ENCODE measurements at places on chromosomes 11 and 22.
A peak's percentile ranks its signal among the peaks of the same experiment; 100 is the strongest.

GRCh38 chr11:85787168-85787567 lies 23.8 kb downstream of the SYTL2 start:
- no peak for DNase-seq

DNA sequence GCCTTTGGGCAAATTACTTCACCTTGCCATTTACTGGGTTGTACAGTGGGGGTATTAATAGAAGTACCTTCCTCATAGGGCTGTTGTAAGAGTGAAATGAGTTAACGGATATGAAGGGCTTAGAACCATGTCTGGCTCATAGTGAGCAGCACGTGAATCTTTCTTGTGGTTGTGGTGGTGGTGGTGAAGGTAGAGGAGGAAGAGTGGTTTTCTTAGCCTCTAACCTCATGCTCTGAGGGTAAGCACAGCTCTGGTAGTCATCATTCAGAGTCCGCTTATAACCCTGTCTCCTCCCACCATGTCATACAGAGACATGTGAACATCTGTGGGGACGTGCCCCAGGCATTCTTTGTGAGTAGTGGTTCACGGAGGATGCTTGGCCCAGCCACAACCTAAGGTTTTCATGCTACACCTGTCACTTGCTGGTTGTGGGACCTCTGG lies 43.6 kb downstream of the TEAD1 start:
- no peak for DNase-seq

GRCh38 chr11:82959987-82960778 lies 58.6 kb downstream of the DDIAS start:
- no peak for DNase-seq

GRCh38 chr11:64726867-64727530 lies 4.0 kb upstream of the NRXN2 start:
- no peak for DNase-seq

DNA sequence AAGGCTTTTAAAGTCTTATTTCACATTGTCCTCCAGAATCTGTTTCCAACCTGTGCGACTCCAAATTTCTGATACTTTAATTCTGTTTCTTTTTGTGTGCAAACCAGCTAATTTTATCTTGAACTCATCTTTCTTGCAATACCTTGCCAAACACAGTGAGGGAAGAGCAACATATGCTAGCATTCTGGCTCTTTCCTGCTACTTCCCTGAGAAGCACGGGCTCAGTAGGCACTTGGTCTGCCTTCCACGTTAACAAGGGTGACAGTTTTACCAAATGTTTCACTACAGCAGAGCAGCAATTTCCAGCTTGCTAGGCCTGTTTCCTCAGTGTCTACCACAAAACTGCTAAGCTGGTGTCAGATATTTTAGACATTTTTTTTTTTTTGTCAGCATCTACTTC lies 405.8 kb downstream of the NTM start:
- DNase-seq: no peak

DNA sequence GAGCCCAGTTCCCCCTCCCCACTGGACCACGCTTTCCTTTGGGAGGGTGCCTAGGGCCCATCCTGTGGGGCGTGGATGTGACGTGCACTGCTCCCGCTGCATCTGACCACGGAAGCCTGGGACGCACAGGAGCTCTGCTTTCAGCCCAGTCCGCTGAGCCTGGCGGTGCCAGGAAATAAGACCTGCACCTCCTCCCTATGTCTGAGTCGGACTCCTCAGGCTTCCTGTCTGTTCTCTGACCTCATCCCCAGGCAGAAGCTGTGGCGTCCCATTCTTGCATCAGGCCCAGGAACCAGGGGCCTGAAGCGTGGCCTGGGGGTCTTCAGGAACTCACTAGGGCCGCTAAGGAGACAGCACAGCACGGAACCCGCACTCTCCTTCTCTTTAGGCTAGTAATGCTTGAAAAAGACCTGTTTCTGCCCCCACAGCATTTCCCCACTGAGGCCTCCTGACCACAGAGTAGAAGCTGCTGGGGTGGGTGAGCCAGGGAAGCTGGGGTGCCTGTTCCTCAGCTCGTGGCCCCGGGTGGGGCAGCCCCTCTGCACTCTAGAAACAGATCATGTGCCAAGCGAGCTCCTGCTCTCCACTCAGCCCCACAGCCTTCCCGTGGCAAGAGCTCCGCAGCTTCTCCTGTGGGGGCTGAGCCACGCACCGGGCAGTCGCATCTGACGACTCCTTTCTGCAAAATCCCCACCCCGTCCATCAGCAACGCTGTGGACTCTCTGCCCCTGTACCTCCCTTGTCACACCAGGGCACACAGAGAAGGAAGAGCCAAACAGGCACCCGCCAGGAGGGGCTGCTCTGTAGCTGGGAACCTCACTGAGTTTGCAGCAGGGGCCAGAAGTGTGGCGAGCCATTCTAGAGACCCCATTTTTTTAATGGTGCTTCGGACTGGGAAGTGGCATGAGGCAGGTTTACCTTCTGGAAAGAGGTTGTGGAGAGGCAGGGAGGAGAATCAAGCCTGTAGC lies 22.6 kb downstream of the MOV10L1 start:
- DNase-seq: no peak

GRCh38 chr11:45280449-45280848 lies 5.7 kb downstream of the SYT13 start:
- peak; percentile 59 for DNase-seq

- no peak for DNase-seq
Measured at GRCh38 chr11:128629516-128630106, 42.3 kb upstream of the ETS1 start.

- no peak for DNase-seq
Measured at GRCh38 chr11:112016765-112017376, 8.3 kb upstream of the DLAT start.

DNA sequence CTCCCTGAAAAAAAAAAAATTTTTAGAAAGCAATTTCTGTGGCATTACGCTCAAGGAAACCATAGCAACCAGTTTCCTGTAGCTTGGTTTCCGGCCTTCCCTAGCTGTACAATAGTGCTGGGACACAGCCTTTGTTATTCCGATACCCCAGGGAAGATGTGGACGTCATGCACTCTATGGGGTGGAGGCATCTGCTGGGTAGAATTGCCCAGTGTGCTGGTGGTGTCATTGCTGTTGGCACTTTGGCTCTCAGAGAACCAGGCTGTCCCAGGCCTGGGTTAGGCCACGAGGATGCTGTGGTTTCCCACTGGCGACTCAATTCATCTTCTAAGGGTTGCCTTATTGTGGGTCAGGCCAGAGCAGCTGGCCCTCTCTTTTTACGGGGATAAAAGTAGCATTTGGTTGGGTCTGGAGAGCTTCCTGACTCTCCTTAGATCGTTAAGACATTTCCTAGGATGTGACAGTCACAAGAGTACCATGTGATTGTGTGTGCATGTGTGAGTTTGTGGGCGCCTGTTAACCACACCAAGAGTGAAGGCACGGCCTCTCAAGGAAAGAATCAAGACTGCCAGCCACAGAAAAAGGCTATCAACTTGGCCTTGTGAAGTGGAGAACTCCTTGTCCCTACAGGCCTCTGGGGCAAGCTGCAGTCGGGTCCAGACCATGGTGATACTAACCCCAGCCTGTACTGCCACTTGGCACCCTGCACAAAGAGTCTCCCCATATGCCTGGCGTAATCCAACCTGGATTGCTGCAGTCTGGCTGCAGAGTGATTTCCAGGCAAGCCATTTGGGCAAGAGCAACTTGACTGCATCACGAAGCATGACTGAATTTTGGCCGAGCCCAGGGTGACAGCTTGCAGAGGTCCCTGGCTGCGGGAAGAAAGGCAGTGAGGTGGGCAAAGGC lies 35.9 kb upstream of the NAV2 start:
- no peak for DNase-seq

DNA sequence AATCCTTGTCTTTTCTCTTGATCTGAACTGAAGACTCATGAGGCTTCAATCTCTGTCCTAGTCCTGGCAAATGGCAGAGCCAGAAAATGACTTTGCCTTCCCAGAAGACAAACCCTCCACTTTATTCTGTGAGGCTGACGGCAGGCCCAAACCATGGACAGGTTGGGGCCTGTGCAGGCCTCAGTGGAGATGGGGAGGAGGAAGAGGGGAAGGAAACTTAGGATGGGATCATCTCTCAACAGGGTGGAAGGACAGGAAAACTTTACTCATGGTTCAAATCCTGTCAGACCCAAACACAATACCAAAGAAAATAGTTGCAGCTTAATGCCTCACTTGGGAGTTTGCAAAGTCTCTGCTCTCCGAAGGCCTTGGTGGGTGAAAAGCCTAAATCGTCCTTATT lies 9.8 kb downstream of the RPL27A start:
- DNase-seq: no peak

GRCh38 chr22:41479671-41480396 lies 10.9 kb downstream of the ACO2 start:
- DNase-seq: no peak

DNA sequence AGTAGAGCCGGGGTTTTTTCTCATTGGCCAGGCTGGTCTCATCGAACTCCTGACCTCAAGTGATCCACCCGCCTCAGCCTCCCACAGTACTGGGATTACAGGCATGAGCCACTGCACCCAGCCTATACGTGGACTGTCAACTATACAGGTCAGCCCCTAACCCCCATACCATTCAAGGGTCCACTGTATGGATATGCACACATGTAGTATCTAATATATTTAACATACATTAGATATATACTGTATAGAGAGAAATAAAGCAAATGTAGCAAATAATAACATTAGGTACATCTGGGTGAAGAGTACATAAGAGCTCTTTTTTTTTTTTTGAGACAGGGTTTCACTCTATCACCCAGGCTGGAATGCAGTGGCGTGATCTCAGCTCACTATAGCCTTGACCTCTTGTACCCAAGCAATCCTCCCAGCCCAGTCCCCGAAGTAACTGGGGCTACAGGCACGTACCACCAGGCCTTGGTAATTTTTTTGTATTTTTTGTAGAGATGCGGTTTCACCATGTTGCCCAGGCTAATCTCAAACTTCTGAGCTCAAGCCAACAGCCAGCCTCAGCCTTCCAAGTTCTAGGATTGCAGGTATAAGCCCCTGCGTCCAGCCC lies 1.5 kb upstream of the ATP5MGL start:
- no peak for DNase-seq

DNA sequence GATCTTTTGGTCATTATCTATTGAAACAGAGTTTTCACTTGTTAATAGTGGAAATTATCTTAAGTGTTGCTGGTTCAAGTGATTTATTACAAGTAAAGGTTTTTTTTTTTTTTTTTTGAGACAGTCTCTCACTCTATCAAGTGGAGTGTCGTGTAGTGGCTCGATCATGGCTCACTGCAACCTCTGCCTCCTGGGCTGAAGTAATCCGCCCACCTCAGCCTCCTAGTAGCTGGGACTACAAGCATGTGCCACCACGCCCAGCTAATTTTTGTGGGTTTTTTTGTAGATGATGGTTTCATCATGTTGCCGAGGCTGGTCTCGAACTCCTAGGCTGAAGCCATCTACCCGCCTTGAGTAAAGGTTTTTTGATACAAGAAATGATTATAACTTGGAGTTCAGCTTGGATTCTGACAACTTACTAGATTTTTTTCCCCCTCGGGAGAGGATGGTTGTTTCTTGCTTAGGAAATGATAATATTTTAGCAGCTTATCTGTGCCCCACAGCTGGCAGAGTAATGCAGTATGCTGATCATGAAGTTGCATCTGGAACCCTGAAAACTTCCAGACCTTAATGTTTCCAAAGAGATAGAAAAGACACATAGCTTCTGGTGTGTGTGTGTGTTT lies 68.9 kb downstream of the MTMR3 start:
- no peak for DNase-seq

- DNase-seq: no peak
Measured at GRCh38 chr11:26263769-26264168, 68.2 kb upstream of the ANO3 start.

GRCh38 chr11:18752502-18752901 lies 26.5 kb upstream of the IGSF22 start:
- no peak for DNase-seq

Data from SK-N-MC (cell line).